ENCODE measurements at places on chromosomes 5 and 9.

DNA sequence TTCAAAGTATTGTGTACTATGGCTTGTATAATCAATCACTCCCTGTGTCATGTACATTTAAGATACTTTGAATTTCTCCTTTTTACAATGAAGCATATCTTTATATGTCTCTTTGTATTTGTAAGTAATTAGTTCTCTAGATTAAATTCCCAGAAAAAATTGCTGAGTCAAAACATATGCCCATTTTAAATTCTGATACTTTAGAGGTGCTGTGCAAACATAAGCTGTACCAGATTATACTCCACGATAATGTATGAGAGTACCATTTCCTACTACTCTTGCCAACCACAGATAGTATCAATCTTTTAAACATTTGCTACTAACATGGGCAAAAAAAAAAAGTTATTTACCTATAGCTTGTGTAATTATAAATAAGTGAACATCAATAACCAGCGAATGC, 18.3 kb downstream of the DCAF10 start:
- DNase-seq = no peak

- peak; percentile 3 for DNase-seq
These were observed 171.4 kb upstream of the SGCD start for GRCh38 chr5:156155598-156155997.

- no peak for DNase-seq
These were observed 22.1 kb downstream of the SHLD3 start for GRCh38 chr5:65646938-65647337.

GRCh38 chr9:113488490-113488889, 25.0 kb downstream of the RGS3 start:
- no peak for DNase-seq

DNA sequence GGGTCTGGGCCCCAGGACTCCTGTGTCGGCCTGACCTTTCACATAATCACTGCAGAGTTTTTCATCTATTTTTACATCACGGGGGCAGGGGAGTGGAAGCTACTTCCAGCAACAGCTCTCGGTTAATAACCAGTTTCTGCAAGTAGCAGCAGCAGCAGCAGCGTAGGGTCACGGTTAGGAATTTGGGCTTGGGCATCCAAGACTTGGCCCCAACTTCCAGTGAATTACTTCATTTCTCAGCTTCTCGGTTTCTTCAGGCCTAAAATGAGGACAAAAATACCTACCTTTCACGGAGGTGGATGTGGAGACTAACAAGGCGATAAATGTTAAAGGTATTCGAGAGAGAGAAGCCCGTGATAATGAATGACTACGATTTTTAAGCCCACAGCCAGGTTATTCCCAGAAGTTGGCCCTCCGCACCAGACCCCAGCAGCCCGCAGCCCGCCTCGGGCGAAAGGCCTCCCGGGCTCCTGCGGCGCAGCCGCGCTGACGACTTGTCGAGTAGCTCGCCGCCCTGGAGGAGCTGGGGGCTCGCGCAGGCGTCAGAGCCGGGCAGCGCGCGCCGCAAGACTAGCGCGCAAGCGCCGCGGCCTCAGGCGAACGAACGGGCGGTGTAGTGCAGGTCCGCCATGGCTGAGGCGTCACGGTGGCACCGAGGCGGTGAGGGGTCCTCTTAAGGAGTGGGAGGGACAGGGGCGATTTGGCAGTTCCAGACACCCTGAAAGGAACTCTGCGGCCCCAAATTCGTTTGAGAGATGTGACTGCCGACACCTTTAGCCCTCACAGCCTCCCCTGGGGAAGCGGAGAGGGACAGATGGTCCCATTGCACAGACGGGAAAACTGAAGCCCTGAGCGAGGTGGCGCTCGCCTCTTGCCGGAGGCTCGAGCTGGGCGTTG, at the start of gene PKD2L2:
Gene PKD2L2 (plus strand): TSS at position 595 of the 897 bp plus-strand sequence. CDS start 35 bp downstream, at position 630.
- no peak for DNase-seq

- no peak for DNase-seq
These were observed 90.1 kb downstream of the THBS4 start for GRCh38 chr5:80125022-80125961.

GRCh38 chr5:60639544-60639943, 60.4 kb downstream of the DEPDC1B start:
- DNase-seq = no peak

DNA sequence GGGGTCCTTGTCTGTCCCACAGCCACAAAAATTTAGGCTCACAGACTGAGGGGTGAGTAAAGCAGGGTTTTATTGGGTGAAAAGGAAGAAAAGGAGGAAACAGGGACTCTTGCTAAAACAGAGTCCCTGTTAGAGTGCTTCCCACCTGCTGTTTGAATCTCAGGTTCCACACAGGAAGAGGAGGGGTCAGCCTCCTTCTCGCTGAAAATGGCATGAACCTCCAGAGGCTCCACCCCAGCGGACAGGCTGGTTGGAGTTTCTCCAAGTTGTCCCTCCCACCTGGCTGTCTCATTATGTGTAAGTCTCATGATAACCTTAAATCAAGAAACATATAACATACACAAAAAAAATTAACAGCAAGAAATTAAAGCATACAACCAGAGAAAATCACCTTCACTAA, 28.3 kb upstream of the UHRF2 start:
- DNase-seq = no peak

GRCh38 chr5:29276371-29276770, 1917.1 kb upstream of the CDH6 start:
- no peak for DNase-seq

DNA sequence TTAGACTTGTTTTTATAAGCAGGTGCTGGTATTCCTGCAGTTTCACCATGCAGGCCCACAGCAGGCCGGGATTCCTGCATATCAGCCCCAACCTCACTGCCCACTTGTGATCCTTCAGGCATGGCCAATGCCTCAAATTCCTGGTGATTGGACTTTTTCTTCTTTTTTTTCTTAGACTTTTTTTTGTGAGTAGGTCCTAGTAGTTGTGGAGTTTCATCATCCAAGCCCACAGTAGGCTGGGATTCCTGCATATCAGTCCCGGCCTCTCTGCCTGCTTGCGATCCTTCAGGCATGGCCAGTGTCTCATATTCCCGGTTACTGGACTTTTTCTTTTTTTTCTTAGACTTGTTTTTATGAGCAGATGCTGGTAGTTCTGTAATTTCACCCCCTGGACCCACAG, 4.8 kb downstream of the TTF1 start:
- no peak for DNase-seq

- no peak for DNase-seq
These were observed 153.7 kb downstream of the FGF1 start for GRCh38 chr5:142531977-142532780.

GRCh38 chr5:123756318-123756665, 244.3 kb downstream of the CSNK1G3 start:
- DNase-seq = no peak

DNA sequence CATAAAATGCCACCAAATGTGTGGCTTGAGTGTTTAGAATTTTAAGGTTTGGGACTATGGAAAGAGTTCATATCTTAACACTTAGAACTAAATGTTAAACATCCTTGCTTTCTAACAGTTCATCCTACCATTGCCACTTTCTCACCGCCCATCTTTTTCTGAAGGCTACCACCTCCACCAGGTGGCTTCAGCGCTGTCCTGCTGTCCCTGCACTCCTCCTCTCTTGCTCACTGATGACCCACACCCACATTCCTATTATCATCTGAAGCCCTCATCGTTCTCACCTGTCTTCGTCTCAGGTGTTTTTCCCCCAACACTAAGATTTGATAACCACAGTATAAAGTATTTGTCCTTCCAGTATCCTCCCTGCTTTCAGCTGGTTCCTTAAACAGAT, 7.4 kb downstream of the MEGF10 start:
- DNase-seq = no peak

- no peak for DNase-seq
These were observed 270.2 kb upstream of the RASA1 start for GRCh38 chr5:86997516-86997915.

GRCh38 chr5:59333416-59333815, 560.1 kb downstream of the PDE4D start:
- DNase-seq = no peak

GRCh38 chr9:113302792-113303418, at the start of gene RNF183:
RNF183 (minus strand) TSS chr9:113303376; CDS start chr9:113298184, 5,192 bp downstream.
- DNase-seq = peak; percentile 69

- no peak for DNase-seq
These were observed 44.3 kb downstream of the TMEM252 start for GRCh38 chr9:68496356-68496755.

- no peak for DNase-seq
These were observed 135.0 kb upstream of the LHFPL2 start for GRCh38 chr5:78783434-78784130.

- DNase-seq = peak; percentile 64
These were observed 24.2 kb downstream of the ABO start for GRCh38 chr9:133250741-133251170.

DNA sequence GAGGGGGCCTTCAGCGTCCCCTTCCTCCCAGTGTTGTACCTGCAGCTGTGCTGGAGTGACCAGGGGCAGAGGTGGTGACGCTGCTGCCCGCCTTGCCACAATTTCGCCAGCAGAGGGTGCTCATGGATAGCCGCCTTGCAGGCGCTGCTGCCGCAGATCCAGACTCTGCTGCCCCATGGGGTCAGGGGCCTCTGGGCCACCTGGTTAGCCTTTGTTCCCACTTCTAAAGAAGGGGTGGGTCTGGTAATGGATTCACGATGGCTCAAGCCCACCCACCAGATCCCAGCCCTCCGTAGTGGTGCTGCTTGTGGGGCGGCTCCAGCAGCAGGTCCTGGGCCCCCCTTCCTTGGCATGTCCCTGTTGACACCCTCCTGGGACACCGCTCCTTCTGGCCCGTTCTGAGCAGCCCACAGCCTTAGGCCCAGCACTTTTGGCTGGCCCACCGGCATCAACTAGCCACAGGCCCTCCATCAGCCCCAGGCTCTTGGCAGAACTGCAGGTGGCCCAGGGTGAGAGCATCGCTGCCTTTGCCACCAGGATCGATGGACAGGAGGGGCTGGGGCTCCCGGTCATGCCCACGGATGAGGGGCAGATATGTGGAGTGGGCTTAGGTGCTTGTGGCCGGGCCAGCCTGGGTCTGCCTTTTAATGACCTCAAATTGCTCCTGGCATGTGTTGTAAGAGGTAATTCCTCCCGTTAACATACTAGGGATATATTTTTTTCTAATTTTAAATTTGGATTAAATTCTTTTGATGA, 57.2 kb downstream of the COL5A1 start:
- DNase-seq = peak; percentile 83

- no peak for DNase-seq
These were observed 191.0 kb upstream of the ADAMTS16 start for GRCh38 chr5:4949108-4949507.

- DNase-seq = peak; percentile 64
These were observed 12.6 kb downstream of the UNC5A start for GRCh38 chr5:176822793-176823481.

GRCh38 chr9:133428617-133429101, 6.5 kb downstream of the ADAMTS13 start:
- DNase-seq = peak; percentile 77

GRCh38 chr9:135049460-135049859, 38.0 kb upstream of the OLFM1 start:
- no peak for DNase-seq

DNA sequence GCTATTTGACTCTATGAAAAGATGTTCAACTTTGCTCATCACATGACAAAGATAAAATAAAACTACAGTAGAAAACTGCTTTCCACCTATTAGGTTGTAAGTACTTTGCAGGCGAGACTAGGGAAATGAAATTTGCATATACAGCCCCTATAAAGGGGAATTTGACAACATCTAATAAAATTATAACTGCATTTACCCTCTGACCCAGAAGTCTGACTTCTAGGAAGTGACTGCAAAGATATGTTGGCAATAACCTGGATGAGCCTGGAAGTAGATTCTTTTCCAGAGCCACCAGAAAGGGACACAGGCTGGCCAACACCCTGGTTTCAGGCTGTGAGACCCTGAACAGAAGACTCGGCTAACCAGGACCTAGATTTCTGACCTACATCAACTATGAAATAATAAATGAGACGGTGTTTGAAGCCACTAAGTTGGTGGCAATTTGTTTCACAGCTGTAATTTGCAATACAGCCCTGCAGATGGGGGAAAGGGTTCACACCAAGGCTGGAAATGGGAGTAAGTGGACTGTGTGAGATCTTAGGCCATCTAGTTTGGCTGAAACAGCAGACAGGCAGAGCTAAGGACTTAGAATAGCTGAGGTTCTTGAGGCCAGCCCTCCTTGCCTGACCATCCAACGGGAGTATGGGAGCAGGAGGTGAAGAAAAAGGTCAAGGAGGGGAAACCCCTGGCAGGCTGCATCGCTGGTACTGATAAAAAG, 106.6 kb downstream of the SIL1 start:
- no peak for DNase-seq

GRCh38 chr9:137740312-137740711, 121.5 kb downstream of the EHMT1 start:
- no peak for DNase-seq

GRCh38 chr5:132497488-132497997, 7.0 kb upstream of the IRF1 start:
- DNase-seq = peak; percentile 73

DNA sequence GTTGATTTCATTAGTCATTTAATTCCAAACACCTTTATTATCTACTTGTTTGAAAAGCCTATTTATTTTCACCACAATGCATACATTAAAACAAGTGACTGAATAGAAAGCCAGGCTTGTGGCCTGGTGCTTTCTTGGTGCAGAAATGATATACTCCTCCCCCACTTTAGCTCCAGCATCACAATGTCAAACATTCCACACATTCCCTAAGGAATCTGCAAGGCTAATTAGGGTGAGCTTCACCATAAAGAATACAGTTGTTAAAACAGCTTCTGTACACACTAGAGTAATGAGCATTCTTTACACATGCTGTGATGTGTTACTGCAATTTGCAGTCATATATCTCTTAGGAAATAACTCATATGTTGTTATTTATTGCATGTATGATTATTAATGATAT, 705.7 kb downstream of the CETN3 start:
- DNase-seq = peak; percentile 41

- DNase-seq = no peak
These were observed 1.2 kb upstream of the GALNT10 start for GRCh38 chr5:154189256-154189818.

- peak; percentile 41 for DNase-seq
These were observed 7.9 kb upstream of the FAT2 start for GRCh38 chr5:151598984-151599383.

GRCh38 chr5:567664-568060, 43.4 kb upstream of the SLC9A3 start:
- no peak for DNase-seq

DNA sequence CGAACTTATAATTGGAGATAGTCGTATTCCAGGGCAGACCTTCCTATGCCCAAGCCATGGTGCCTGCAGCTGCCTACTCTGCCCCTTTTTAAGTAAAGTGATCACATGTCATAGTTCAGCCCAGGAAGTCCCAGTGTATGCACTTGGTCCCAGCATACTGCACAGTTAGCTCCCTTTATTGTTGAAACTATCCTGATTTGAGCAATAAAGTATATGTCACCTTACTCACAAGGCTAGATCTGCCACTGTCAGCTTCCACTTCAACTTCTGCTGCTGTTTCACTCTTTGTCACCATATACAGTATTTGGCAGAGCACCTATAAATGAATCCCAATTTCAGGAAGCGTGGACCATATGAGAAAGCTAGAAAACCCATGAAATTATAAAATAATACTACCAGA, 103.8 kb upstream of the PTGER4 start:
- no peak for DNase-seq

DNA sequence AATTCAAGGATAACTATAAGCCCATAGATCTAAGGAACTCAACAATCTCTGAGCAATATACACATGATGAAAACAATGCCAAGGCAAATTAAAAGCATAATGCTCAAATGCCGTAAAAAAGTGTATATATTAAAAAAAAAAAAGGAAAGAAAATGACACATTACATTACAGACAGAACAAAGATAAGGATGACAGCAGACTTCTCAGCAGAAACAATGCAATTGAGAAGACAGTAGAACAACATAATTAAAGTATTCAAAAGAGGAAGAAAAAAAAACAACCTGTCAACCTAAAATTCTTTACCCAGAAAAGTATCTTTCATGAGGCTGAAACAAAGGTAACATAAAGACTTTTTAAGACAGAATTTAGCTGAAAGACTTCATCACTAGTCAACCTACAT, 591.7 kb downstream of the ZNF608 start:
- no peak for DNase-seq
